ENCODE measurements at places on chromosomes 2 and 18.

DNA sequence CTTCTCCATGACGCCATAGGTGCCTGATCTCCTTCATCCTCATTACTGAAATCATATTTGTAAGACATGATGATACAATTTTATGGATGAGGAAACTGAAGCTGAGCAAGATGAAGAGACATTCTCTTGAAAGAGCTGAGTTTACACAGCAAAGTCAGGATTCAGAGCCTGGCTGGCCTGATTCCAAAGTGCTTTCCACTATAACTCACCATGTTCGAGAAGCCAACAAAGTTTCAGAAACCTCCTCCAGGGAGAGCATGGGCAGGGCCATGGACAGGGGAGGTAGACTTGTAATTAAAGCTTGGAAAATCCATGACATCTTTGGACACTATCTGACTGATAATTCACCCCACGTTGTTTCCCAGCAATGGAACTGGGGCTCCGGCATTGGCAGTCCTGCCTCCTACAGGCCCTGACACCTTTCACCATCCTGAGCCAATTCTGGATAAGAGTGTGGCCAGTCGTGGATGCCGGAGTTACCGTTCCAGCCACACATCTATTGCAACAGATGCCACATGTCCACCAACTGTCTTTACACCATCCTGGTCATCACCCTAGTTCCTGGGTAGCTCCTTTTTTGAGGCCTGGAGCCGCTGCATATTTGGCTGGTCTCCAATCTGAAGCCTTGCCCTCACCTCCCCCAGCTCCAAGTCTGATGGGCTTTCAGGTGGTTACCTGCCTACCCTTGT is 85.0 kb upstream of the PPP1CB start:
- no peak for DNase-seq

- no peak for DNase-seq
Observed at GRCh38 chr2:172168917-172169346, 66.2 kb upstream of the DLX2 start.

GRCh38 chr2:104523921-104524320 is 330.0 kb upstream of the POU3F3 start:
- DNase-seq, result no peak

DNA sequence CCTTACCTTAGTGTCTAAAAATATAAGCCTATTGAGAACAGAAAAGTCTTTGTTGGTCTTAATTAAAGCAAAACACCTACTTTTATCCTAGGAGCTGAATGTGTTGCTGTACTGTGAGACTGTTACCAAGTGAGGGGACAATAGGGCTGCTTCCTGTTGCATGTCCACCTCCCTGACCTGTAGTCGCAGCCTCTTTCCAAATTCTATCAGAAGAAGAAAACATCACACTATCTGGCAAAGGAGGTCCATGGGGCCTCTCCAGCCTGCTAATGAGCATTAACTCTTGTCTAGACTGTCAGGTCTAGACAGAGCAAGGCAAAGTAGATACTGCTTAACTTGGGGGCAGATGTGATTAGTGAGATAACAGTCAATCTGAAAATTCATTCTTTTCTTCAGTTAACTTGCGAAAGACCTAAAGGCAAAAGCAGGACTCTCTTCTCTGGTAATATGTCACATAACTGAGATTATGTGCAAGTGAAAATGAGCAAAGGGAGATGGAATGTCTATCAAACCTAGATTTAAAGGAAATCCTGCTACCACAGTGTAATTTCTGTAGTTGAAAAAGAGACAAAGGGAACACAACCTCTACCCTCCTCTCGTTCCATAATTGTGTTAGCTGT is 66.9 kb downstream of the CDH20 start:
- DNase-seq, result no peak

DNA sequence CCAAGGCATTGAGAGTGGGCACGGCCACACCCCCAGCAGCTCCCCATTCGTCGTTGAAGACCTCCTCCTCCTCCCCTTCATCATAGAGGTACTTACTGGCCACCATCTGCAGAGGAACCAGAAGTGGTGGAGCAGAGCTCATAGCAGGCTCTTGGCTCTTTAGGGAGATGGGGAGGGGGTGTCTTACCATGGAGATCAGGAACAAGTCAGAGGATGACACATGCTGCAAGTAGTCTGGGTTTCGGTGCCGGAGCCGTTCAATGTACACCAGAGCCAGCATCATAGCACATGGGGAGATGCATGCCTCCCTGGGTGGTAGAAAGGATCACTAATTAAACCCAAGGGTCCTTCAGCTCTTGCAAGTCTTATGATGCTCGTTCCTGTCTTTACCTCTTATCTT is 1.9 kb downstream of the CNPPD1 start:
- DNase-seq, result no peak

GRCh38 chr2:112566104-112566503 is 18.3 kb upstream of the CHCHD5 start:
- DNase-seq, result no peak

- no peak for DNase-seq
Observed at GRCh38 chr18:47120428-47120827, 29.9 kb downstream of the HDHD2 start.

- no peak for DNase-seq
Observed at GRCh38 chr2:120775801-120776589, 40.3 kb downstream of the GLI2 start.

DNA sequence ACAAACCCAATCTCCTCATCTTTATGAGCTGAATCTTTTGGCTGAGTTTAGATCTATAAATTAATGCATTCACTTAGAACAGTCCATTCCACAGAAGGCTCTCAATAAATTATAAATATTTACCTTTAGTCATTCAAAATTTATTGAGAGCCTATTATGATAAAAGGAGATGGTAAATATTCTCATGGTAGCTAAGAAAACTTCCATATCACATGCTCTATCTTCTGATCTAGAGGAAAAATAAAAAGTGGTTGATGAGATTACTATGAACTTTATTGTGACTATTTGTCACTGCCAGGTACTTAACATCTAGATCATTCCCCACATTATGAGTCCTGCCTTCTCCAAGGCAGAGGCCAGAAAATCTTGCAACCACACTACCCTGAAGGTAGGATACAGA is 62.4 kb downstream of the L3MBTL4 start:
- no peak for DNase-seq

DNA sequence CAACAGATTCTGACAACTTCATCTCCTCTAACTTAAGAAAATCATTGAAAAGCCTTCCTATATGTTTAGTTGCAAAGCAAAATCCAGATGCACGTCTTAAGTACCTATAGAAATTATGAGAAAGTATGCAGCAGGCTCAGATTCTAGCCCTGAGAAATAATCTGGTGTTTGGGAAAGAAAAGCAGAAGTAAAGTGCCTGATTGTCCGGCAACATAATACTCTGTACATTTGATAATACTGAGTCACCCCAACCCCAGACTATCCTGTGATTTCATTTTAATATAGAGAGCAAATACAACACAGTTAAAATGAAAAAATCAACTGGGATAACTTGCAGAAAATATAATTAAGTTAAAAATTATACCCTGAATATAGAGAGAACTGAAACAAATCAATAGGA is 13.5 kb downstream of the RFX8 start:
- no peak for DNase-seq

DNA sequence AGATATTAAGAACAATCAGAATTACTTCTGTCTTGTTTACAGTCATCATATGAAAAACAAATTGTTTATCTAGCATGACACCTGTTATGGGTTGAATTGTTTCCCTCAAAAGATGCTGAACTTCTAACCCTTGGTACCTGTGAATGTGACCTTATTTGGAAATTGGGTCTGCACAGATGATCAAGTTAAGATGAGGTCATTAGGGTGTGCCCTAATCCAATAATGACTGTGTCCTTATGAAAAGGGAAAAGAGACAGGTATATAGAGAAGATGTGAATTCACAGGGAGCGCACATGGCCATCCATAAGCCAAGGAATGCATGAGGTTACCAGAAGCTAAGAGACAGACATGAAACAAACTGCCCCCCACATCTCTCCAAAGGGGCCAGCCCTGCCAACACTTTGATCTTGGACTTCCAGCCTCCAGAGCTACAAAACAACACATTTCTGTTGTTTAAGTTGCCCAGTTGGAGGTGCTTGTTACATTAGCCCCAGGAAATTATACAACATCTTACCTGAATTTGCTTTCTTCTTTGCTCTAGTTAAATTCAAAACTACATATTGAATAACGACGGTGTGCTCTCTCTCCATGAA is 2.3 kb upstream of the HPCAL1 start:
- no peak for DNase-seq

DNA sequence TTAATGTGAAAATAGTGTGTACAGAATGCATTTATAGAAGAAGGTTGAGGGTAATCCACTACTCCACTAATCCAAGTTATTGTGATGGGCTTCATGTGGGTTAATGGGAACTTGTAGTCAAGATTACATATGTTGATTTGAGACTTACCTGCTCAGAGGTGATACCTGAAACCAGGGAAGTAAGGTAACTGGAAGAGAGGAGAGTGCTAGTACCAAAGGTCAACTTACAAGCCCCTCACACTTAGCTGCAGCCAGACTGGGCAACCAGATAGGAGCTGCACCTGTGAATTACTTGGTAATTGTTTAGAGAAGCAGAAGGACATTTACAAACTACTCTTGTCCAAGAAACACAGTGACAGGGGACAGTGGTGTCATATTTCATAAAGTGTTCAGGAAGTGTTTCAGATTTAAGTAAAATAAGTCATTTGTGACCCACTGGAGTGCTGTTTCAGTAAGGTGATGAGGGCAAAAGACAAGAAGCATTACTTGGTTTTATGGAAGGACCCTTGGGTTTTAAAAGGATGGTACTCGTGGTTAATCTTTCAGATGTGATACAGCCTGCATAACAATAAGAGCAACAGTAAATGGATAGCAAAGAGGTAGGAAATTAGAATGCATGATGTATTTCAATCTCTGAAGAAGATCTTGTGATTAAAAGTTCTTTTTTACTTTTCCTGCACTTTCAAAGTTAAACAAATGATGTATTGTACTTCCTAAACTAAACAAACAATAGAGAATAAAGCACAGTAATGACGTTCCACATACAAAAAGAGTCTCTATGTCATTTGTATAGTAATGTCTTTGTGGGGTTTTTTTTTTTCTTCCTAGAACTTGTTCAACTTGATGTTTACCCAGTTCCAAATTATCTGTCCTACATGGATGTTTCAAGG is 189.3 kb downstream of the PHLPP1 start:
- no peak for DNase-seq

All from SK-N-MC (cell line).